ENCODE measurements at places on chromosomes 7 and 10.
A peak's percentile ranks its signal among the peaks of the same experiment; 100 is the strongest.

DNA sequence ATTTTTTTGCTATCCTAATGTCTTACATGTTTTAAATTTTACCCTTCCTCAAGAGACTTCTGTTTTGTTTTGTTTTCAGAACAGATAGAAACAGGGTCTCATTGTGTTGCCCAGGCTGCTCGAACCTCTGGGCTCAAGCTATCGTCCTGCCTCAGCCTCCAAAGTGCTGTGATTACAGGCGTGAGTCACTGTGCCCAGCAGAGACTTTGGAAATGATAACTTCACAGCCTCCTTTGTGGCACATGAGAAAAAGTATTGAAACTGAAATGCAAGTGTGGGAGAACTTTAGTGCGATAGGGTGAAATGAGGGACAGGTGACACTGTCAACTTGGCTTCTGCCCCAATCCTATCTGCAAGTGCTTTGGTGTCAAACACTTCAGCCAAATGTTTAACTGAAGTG is 21.6 kb downstream of the IRF5 start:
- no peak for DNase-seq

DNA sequence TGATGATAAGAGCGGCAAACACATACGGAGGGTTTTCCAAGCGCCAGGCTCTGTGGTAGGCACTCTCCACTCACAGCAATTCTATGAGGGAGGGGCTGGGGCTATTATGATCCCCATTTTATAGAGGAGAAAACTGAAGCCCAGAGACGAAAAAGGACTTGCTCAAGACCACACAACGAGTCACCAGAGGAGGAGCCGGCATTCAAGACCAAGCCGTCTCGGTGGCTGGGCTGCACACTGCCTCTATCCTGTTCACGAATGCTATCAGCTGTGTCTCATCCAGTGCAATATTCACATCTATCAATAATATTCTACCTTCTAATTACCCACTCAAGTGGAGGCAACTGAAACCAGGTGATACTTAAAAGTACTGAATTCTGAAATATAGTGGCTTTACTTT is 67.8 kb upstream of the NMT2 start:
- DNase-seq = peak; percentile 29

DNA sequence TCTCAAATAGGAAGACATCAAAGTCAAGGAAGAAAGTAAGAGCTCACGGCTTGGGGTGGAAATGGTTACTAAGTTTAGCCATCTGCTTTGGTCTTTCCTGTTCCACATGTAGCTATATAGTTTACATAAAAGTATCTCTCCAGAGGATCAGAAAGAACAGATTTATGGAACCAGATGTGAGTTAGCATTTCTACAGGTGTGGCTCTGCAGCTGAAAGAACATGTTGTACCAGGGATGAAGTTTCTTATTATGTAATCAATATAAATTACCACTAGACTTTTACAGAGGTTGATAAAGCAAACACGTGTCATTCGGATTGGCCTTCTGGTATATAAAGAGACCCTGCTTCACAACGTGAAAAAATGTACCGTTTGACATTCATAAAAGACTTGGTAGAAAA is 19.9 kb downstream of the CALD1 start:
- DNase-seq = no peak

DNA sequence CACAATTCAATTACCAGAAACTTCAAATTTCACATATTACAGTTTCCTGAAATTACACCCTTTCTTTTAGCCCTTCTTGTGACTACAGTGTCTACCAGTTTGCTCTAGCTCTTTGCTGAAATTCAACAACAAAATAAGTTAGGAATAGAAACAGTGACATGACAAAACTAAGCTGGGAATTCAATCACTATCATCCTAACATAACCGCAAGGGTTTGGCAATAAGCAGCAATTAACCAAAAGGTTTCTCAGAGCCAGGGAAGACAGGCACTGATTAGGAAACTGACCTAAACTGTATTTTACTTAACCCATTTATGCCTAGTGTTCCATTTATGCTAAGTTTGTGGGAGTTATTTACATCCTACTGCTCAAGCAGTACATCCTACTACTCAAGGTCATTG is 31.3 kb downstream of the HIBADH start:
- DNase-seq = no peak

- DNase-seq = peak; percentile 22
Measured at GRCh38 chr10:50275650-50276235, 24.4 kb upstream of the ASAH2 start.

GRCh38 chr7:42479452-42479815 is 242.4 kb upstream of the GLI3 start:
- DNase-seq = no peak

GRCh38 chr10:121819049-121819448 is 108.8 kb downstream of the ATE1 start:
- no peak for DNase-seq

GRCh38 chr7:3955751-3956696 is 655.0 kb downstream of the SDK1 start:
- no peak for DNase-seq

GRCh38 chr7:19920166-19920565 is 146.7 kb upstream of the TMEM196 start:
- peak; percentile 67 for DNase-seq

DNA sequence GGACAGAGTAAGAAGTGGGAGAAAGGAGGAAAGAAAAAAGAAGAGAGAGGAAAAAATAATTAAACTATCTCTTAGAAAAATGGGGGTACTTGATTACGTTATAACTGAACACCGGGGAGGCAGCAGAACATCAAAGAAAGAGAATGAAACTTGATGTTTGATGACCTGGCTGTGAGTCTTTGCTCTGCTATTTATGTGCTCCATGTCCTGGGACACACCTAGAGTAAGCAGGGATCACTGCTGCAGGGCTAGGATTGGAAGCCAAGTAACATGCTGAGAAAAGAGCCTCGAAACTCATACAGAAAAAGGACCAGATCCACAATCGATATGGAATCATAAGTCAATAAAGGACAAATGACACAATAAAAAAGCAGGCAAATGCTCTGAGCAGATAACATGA is 56.7 kb upstream of the COL13A1 start:
- DNase-seq = no peak

- no peak for DNase-seq
Measured at GRCh38 chr10:82394122-82394521, 519.1 kb downstream of the NRG3 start.

- DNase-seq = no peak
Measured at GRCh38 chr10:70546584-70546983, 56.0 kb downstream of the PRF1 start.

DNA sequence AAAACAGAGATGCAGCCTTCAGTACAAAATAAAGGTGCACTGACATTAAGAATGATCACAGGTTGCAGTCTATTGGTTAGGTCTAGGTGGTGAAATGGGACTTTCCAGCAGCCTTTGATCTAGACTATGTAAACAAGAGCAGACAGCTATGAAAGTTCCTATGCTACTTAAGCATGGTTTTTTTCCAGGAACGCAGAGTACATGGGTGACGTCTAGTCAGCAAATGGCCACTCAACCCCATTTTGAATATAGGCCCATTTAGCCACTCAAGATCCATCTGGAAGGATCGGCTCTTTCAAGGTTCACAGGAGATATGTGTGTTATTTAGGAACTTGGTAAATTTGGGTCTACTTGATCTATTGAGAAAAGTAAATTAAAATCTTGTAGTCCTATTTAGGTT is 1424.6 kb upstream of the LRRTM3 start:
- no peak for DNase-seq

GRCh38 chr10:58140691-58141347 is 126.9 kb downstream of the IPMK start:
- DNase-seq = no peak

- no peak for DNase-seq
Measured at GRCh38 chr7:142812437-142813215, 41.9 kb downstream of the PRSS2 start.

GRCh38 chr7:94875201-94875600 is 32.2 kb upstream of the PPP1R9A start:
- DNase-seq = no peak

DNA sequence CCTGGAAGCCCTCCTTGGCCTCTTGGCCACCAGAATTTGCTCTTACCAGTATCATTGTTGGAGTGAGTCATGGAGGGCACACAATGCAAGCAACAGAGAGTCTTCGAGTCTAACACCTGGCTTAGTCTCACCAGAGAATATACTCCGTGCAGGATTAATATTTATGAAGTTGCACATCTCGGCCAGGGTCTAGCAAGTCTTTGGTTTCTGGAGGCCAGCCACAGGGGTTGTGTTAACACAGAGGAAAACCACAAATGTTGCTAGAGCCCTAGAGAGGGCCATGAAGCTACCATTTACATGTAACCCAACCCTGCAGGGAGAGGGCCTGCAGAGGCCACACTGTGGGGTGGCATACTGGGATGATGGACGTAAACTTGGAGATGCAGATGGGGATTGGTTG is 71.8 kb downstream of the MTPN start:
- DNase-seq = no peak

DNA sequence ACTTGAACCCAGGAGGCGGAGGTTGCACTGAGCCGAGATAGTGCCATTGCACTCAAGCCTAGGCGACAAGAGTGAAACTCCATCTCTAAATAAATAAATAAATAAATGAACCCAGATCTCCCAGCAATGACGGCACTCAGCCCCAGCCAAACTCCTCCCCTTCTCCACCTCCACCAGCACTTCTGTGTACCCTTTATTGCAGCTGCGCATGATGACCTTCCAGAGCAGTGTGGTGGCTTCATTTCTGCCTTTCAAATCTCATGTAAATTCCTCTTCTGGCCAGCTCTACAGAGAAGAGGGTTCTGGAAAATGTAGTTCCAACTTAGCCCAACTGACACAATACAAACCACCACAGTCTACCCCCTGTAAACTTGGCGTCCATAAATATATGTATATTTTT is 108.5 kb downstream of the SLC37A3 start:
- DNase-seq = no peak

DNA sequence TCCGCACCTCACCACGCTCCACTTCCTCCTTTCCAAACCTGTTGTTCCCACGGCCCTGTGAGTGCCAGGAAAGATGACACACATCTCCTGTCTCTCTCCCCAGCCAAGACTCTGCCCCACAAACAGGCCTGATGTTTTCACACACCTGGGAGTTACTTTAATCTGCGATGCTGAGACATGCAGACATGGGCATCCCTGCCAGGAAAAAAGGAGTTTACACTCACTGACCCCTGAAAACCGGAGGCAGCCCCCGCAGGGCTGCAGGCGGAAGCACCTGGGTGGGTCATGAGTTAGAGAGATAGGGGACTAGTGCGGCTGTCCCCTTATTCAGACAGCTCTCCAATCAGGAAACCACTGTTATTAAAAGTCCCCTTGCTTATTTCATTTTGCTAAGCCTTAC is 106.4 kb upstream of the CARD11 start:
- no peak for DNase-seq
